ENCODE measurements at places on chromosomes 12 and 14.

DNA sequence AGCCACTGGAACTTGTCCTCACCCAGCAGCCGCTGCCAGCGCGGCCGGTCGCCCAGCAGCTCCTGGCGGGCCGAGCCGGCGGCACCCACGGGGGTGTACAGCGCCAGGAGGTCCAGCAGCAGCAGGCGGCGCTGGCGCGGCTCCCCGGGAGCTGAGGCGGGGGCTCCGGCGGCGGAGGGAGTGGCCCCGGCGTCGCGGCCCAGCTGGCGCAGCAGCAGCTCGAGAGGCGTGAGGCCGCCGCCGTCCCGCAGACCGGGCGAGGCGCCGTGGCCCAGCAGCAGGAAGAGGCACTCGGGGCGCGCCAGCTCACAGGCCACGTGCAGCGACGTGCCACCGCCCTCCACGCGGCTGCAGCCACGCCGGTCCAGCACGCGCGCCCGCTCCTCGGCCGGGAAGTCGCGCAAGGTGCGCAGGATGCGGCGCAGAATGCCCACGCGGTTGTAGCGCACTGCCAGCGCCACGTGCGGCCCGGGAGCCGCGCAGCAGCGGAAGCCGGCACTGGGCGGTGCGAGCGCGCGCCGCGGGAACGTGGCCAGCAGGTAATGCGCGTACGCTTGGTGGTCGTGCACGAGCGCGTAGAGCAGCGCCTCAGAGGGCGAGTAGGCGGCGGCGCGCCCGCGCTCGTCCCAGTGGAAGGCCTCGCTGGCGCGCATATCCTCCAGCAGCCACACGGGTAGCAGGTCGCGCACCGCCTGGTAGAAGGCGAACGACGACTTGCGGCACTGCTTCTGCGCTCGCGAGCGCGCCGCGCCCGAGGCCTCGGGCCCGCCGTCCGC lies 2.3 kb downstream of the ANKRD9 start:
- no peak for DNase-seq

DNA sequence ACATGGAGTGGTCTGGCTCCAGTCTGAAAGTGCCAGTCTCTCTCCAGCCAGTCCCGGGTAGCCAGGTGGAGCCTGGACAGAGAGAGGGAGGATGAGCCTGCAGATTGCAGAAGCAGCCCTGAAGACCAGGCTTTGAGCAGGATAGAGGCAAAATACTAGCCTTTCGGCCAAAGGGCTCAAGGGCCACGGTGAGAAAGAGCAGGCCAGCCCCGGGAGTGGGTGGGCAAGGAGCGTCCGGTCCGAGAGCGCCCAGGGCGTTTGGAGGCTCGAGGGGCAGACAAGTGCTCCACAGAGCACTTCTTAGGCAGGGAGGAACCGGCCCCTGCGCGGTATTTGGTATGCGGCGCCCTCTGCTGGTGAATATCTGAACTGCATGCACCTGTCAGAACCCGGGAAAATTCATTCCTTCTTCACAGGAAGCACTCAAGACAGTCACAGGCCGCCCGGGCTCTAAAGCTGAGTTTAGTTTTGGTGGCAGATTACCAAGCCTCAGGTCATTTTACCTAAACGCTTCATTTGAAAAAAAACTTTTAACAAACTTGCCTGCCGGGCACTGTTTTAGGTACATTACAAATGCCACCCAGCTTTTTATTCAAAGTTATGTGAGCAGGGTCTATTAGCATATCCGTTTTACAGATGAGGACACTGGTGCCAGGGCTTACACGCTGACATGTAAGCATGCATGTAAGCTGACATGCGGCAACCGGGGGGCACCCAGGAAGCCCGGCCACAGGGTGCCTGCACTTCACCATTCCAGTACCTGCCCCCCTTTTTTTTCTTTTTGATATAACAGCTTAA lies 21.0 kb upstream of the PSMC1 start:
- DNase-seq: peak; percentile 55

GRCh38 chr14:51865953-51866747 lies 5.7 kb downstream of the GNG2 start:
- DNase-seq: no peak

DNA sequence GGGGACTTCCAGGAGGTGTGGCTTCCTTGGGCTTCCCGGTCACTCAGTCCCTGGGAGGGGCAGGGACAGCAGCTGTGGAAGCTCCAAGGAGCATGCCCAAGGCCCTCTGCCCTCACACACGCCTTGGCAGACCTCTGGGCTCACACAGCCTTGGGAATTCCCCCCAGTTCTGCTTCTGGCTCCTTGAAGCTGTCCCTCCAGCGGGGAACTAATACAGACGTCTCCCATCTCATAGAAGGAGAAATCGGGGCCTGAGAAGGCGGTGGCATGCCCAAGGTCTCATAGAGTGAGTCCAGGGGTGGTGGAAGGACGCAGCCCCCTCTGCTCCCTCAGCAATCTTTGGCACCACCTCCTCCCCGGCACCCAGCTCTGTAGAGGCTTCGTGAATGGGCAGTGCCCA lies 15.7 kb upstream of the TMEM119 start:
- no peak for DNase-seq

DNA sequence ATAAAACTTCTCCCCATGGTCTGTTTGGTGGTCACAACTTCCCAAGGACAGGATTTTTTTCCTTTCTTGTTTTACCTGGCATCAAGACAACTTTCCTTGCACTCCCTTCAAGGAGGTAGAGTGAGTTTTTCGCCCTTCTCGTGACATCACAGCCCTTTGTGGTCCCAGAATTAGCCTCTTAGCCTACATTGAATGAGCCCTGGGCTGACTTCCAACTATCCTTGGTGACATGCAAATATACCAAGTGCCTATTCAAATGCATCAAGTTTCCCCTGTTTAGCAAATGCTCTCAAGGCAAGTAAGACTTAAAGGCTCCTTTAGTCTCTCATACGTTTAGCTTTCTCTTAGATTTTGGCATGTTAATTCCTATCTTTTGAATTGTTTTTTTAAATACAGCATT lies 36.6 kb downstream of the TC2N start:
- no peak for DNase-seq

DNA sequence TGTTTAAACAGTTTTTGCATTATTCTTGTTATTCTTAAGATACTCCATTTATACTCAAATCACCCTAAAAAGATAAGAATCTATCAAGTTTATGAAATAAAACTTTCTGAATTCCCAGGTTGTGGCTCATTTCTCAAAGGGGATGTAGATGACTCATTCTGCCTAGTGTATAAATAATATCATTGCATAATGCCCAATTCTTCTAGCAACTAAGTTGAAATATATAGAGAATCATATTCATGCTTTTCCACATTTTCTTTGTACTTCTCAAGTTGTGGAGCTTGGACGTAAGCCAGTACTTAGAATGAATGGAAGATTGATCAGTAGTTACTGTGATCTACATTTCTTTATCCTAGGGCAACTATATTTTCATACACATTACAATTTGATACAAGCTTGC lies 201.1 kb downstream of the PPFIA2 start:
- DNase-seq: no peak

DNA sequence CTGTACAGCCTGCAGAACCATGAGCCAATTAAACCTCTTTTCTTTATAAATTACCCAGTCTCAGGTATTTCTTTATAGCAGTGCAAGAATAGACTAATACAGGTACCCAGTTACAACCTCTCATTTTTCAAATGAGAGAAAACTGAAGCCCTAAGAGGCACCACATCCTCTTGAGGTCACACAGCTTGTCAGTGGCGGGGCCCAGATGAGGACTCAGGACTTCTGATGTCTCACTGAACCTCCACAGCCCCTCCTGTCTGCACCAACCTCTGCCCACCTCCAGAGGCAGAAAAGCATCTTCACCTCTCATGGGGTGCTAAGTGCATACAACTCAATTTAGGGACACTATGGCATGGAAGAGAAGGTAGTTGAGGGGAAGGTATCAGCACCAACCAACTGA lies 120.7 kb downstream of the CRACR2A start:
- no peak for DNase-seq

DNA sequence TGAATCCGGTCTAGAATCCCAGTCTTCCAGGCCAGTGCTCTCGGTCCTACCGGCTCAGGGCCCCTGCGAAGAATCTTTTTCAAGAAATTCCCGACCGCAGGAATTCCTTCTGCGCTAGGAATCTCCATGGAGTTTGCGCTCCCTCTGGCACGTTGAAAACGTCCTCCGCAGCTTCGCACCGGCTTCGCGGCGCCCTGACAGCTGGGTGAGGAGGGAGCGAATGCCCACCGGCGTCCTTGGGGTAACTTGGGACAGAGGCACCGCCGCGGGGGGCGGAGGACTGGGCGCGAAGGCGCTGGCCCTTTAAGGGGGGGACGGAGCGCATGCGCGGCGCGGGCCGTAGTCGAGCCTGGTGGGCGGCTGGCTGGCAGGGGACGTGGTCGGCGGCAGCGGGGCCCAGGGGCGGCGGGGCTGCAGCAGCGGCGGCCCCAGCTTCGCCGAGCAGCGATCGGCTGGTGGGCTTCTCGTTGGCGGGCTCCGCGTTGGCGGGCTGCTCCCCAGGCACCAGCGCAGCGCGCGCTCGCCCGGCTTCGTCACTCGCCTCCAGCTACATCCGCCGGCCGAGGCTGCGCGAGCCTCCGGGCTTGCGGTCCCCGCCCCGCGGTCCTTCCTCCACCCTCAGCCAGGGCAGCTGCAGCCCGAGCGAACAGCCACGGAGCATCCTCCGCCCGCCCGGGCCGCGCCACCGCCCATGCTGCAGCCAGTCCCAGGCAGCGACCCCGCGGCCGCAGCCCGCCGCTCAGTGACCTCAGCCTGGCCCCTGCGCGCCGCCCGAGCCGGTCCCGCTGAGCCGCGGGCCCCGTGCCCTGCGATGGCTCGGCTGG lies at the start of gene VASH1:
Gene VASH1, plus strand, starts transcription at position 333 of the 824 bp plus-strand sequence. CDS start 1,354 bp downstream, outside the sequence.
- peak; percentile 64 for DNase-seq

DNA sequence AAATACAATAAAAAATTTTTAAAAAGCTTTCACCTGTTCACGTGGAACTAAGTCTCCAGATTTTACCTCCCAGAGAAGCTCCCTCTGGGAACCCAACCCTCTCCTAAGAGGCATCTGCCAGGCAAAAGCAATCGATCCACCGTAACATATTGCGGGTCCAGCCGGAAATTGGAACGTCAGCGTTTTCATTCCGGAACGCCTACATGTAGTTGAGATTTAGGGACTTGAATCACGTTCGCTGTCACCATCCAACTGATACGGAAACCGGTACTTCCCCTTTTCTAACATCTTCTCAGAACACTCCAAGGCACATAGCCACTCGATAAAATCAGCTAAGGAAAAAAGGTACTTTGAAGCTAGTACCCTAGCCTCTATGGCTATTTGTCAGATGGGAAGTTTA lies 70.3 kb downstream of the COX16 start:
- DNase-seq: peak; percentile 19

DNA sequence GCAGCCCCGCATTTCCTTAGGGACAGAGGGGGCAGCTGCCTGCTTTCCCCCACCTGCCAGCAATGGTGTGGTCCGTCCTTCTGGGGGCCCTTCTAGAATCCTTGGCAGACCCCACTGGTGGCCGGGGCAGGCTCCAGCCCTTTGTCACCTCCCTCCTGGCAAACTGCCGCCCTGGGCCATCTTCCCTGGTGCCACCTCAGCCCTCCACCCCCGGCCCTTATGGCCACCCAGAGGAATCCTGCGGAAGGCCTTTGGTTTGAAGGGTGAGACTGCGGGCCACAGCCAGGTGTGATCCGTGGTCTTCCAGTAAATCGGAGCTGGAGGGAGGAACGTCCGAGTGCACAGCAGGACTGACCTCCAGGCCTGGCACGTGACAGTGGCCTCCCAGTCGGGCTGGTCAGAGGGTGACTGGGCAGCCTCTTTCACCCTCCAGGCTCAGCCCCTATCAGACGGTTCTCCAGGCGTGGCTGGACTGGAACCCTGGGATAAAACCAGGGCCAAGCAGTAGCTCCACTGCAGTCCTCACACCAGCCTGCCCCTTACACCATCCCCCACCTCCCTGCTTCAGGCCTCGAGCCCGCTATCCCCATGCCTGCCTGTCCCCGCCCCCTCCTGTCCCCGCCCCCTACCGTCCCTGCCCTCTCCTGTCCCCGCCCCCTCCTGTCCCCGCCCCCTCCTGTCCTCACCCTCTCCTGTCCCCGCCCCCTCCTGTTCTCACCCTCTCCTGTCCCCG lies 12.4 kb downstream of the FBRSL1 start:
- DNase-seq: no peak

GRCh38 chr14:76595266-76595665 lies 166.0 kb upstream of the VASH1 start:
- DNase-seq: no peak

GRCh38 chr12:68609998-68610369 lies 715 bp upstream of the RAP1B start:
- DNase-seq: no peak

GRCh38 chr14:67517083-67517482 lies 16.0 kb upstream of the PLEKHH1 start:
- DNase-seq: no peak

DNA sequence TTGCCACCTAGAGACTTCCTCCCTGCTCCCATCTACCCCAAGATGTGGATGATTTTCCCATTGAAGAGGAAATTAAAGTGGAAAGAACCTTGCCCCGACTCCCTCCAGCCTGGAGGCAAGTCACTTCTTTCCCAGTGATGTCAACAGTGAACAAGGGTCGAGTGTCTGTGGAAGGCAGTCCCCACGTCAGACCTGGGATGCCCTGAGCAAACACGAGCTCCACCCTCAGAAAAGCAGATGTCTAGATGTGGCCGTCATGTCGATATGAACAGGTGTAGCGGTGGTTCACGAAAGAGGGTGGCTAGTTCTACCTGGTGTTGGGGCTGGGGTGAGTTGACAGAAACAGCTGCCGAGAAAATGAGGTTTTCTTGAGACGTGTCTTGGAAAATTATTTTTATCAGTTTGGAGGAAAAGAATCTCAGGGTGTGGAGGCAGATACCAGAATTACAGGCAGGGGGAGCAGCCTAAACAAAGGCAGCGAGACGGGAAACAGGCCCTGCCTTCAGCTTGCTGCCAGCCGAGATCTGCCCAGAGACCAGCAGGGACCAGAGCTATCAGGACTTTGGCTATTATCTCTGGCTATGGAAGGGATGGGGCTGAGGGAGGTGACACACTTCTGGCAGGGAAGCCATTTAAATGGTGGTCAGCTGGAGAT lies 25.9 kb downstream of the SYNDIG1L start:
- no peak for DNase-seq

DNA sequence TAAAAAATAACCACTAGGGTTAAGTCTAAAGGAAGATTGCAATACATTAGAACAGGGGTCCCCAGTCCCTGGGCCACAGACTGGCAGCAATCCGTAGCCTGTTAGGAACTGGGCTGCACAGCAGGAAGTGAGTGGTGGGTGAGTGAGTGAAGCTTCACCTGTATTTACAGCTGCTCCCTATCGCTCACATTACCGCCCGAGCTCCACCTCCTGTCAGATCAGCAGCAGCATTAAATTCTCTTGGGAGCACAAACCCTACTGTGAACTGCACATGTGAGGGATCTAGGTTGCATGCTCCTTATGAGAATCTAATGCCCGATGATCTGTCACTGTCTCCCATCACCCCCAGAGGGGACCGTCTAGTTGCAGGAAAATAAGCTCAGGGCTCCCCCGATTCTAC lies 15.5 kb downstream of the ADGRD1 start:
- DNase-seq: no peak

DNA sequence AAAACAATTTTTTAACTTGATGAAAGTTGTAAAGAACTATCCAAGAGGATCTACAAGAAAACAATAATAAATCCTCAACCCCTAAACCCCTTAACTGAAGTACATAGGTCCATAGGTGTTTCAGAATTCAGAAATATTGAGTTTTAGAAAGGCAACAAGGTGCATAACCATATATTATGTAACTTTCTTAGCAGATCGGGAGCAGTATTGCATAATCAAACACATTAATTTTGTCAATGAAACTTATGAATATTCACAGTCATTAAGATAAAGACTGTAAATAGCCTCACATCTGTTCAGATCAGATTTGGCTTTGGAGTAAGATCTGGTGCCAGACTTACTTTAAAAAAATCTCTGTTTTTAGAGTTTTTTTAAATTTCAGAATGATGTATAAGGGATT lies 647.1 kb upstream of the FLRT2 start:
- no peak for DNase-seq
